ENCODE measurements at places on chromosomes 3 and 15.

- no peak for DNase-seq
Observed at GRCh38 chr15:73965094-73965757, 26.9 kb downstream of the STOML1 start.

GRCh38 chr15:26177816-26178215 lies 314.7 kb upstream of the ATP10A start:
- DNase-seq: no peak

DNA sequence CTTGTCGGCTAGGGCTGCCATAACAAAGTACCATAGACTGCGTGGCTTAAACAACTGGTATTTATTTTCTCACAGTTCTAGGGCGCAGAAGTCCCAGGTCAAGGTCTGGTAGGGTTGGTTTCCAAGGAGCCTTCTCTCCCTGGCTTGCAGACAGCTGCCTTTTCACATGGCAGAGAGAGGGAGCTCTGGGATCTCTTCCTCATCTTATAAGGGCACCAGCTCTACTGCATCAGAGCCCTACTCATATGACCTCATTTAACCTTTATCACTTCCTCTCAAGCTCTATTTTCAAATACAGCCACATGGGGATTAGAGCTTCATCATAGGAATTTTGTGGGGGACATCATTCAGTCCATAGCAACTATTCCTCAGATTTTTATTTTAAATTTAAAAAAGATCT lies 17.6 kb upstream of the PAQR9 start:
- DNase-seq: no peak

GRCh38 chr3:115469649-115470048 lies 153.7 kb upstream of the GAP43 start:
- DNase-seq: no peak

DNA sequence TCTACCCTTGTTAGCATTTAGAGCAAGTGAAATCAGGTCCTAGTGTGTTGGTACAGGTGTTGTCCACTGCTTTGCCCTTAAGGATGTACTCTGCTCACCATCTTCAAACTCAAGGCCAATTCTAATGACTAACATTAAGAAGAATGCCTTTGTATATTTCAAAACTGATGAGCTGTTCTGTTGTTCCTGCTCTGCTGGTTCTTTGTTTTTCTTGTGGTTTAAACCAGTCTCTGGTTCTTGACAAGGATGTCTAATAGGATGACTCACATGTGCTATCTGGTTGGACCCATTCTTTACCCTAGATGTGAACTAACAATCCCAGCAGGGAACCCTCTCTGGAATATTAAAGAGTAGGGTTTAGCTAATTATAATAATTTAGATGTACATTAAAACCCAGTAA lies 17.3 kb downstream of the ABHD5 start:
- DNase-seq: peak; percentile 15

DNA sequence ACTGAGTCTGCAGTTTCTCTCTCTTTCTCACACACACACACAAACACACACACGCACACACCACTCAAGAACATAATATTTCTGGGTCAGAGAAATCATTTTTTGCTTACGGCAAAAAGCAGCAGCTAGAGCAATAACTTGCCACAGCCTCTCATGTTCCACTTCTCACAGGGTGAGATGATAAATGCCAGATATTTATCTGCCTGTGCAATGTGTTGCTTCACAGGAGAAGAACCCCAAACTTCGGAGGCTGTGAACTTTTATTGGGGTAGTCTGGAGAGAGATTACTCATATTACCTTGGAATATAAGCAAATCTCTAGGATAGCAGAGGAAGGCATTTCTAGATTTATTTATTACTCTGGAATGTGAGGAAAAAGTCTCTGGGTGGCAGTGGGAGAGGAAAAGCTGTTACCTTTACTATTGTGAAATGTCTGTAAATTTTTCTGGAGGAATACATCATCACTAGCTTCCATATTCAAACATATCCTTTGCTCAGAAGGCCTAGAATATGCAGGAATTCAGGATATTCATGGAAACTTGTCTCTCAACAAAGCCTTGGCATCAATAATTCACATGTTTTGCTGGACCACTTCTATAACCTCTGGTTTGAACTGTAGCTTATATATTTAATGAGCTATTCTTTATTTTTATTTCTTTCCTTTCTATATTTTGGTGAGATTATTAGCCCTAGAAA lies 369.2 kb downstream of the NSUN3 start:
- no peak for DNase-seq

GRCh38 chr3:18047052-18047451 lies 304.6 kb upstream of the TBC1D5 start:
- no peak for DNase-seq

GRCh38 chr15:62287066-62287857 lies 122.2 kb upstream of the C2CD4B start:
- no peak for DNase-seq

GRCh38 chr15:63276342-63277037 lies 915 bp upstream of the APH1B start:
- DNase-seq: no peak

DNA sequence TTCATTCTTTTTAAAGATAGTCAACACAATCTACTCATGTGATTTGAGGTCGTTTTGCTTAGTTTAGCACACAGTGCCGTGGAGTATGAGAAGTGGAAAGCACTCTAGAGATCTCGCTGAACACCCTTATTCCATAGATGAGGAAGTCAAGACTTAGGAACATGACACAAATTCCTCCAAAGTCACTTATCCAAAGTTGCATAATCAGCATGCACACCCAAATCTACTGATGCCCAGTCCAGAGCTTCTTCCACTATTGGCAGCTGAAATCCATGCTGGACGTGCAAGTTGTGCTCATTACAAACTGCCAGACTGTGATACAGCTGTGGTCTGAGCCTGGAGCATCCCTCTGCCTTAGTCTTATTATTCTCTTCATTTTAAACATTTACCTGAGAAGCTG lies 83.5 kb upstream of the ZNF280D start:
- DNase-seq: no peak

DNA sequence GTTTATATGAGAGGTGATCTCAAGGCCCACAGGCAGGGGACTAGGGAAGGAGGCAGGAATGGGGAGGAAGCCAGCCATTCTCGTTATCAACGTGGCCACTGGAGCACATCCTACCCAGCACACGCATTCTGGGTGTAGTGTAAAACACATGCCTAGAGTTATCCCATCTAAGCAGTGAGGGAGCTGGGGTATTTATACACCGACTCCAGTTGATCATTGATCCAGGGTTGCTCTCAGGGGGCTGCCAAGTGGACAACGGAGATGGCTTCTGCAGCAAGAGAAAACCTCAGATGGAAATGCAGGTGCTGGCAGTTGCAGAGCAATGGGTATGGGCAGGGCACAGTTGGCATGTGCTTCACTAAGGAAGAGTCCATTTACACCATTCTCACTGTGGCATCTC lies 30.4 kb upstream of the SYNM start:
- no peak for DNase-seq

- no peak for DNase-seq
Observed at GRCh38 chr15:69232144-69232543, 66.6 kb upstream of the PAQR5 start.

DNA sequence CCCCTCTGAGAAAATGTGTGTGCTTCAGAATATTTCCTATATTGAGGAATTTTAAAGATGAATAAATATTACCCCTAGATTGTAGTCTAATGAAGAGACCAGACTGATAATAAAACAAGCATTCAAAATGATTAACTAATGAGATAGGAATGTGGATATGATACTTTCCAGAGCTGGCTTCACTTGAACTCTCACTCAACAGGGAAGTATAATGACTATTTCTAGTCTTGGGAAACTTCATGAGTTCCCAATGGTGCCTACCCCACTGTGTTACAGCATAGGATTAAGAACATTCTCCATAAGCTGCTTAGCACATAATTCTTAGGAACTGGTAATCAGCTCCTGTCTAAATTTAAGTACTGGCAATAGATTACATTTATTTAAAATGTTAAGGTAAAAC lies 261.5 kb upstream of the ZNF385D start:
- no peak for DNase-seq

DNA sequence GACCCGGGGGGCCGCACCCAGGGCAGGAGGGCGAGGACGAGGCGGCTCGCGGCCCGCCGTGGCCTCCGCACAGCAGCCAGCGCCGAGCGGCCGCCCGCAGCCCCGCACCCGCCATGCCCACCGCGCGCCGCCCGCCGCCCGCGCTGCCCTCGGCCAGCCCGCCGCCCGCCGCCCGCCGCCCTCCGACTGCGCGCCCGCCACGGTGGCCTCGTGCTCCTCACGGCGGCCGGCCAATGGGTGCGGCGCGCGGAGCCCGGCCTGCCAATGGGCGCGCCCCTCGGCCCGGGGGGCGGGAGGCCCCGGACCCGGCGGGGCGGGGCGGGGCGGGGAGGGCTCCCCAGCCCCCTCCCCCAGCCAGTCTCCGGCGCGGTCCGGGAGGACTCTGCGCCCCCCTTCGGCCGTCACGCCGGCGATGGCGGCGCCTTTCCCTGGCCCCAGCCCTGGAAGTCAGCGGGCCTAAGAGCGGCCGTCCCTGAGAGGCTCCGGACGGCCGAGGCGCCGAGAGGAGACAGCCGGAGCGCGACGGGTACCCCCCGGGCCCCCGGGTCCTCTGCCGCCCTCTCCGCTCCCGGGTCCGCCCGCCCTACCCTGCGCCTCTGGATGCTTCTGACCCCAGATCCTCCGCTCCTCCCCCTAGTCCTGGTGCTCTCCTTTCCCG lies at the start of gene NT5DC2:
Gene NT5DC2, minus strand, starts transcription at position 235 of the 658 bp plus-strand sequence. Its CDS starts 120 bp downstream, at position 115.
- no peak for DNase-seq

DNA sequence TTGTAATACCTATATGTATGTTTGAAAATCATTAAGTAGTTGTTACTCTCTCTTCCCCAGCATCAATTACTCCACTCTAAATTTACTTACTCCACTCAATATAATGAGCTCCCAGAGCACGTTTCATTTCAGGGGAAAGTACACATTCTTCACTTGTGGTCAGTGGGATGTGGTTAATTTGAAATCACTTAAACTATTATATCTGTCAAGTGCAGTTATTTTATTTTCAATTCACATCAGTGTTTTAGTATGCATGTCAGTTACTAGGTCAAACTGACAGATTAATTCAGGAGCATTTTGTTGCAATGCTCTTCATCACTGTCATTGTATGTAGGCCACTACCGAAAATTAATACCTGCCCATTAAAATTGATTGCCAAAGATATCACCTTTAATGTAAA lies 376.1 kb downstream of the ZIC4 start:
- no peak for DNase-seq
